ENCODE measurements at places on chromosomes 5 and 9.

- no peak for DNase-seq
These were observed 2.0 kb upstream of the NSD1 start for GRCh38 chr5:177131352-177132135.

GRCh38 chr5:16140417-16140816 is 39.2 kb downstream of the MARCHF11 start:
- no peak for DNase-seq

GRCh38 chr5:30438785-30439184 is 754.7 kb upstream of the CDH6 start:
- no peak for DNase-seq

DNA sequence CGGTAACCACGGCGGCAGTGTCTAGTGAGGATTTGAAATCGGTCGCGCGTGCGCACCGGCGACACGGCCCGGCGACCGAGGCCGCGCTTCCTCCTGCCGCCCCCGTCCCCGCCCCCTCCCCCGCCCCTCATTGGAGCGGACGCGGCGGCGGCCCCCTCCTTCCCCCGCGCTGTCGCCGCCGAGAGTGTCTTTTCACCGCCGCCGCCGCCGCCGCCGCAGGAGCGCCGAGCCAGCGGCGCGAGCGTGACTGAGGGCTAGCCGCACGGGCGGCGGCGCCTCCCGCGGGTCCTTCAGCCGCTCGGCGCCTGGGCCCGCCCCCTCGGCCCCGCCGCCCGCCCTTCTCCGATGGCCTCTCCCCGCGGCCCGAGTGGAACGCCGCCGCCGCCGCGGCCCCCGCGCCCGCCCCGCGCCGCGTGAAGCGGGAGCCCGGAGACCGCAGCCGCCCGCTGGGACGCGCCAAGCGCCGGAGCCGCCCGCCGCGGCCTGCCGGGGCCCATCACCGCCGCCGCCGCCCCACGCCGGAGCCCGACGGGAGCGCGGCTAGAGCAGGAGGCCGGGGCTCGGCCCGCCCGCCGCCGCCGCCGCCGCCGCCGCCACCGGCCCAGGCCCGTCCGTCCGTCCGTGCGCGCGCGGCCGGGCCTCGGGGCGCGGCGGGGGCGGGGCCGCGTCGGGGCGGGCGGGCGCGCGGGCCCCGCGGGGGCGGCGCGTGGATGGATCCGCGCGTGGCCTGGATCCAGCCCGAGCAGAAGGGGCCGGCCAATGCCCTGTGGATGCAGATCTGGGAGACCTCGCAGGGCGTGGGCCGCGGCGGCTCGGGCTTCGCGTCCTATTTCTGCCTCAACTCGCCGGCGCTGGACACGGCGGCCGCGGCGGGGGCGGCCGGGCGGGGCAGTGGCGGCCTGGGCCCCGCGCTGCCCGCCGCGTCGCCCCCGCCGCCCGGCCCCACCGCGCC is at the start of gene TENT4A:
TENT4A (plus strand) TSS at position 159 of the 952 bp plus-strand sequence; CDS start at position 711, 552 bp downstream.
- DNase-seq: peak; percentile 17

DNA sequence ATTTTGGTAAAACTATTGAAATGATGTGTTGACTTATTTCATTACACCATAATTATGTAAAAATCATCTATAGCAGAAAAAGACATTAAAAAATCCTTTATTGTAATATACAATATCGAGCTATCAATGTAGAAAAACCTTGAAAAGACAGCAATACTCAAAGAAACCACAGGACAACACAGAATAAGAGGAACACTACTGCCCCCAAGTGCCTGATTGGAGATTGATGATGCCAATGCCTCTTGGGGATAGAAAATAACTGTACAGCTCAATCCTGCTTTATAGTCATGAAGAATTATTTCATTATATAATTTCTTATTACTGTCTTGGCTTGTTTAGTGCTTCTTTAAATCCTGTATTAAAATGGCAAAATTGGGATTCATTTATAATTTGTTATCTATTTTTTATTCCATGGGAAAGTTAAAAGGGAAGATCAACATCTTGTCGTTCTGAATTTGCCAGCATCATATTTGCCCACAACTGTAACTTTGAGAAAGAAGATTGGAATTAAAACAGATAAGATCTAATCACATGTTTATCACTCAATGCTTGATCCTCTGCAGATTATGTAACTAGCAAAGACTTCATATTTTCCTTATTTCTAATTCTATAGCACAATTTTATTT is 337.5 kb downstream of the CDH9 start:
- DNase-seq: no peak

DNA sequence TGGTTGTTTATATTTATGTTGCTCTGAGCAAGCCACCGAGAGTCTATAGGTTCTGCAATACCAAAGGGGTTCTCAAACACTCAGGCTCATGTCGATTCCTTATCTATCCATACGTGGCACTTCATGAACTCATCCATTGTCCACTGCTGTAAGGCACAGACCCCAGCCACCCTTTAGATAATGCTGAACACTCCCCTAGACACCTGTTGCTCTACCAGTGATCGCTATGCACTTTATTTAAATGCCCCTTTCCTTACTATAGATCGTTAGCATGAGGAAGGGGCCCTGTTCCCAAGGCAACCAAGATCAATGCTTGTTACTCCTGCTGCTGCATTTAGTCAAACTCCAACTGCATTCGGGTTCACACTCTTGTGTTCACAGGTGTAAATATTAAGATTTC is 171.9 kb downstream of the PAM start:
- DNase-seq: no peak

GRCh38 chr5:89545626-89546025 is 662.6 kb upstream of the MEF2C start:
- DNase-seq: no peak

- no peak for DNase-seq
These were observed 66.8 kb downstream of the MAMDC2 start for GRCh38 chr9:70110194-70111041.

DNA sequence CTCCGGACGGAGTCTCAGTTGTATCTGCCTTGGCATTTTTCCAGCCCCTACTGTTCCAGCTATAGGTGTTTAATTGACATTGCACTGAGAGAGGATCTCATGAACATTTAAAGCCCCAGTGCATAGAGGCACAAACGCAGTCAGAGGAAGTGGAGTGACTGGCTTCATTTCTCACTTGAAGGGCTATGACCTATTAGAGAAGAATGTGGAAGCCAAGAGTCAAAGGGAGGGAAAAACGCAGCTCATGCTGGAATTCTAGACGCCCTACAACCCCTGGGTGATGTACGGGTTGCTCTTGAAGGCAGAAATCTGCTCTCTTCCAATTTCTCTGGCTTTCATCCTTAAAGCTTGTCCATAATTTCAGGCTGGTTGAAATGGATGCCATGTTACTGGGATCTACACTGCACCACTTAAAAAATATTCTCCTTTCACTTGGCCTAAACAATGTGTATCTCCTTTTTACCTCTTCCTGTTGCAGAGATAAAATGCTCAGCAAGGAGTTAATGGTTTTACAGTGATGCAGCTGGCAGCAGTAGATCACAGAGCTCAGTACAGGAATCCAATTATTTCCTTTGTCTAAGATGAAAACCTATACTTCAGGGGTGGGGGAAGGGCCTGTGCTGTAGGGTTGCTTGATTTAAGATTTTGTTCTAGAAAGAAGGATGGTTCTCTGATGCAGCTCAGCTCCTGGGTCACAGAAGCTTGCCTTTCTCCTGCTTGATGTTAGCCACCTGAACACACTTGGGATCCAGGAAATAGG is 61.8 kb upstream of the MAMDC2 start:
- DNase-seq: no peak

- no peak for DNase-seq
These were observed 47.0 kb downstream of the CCDC125 start for GRCh38 chr5:69285448-69286116.

GRCh38 chr9:129929496-129930125 is 94.4 kb downstream of the USP20 start:
- DNase-seq: no peak

DNA sequence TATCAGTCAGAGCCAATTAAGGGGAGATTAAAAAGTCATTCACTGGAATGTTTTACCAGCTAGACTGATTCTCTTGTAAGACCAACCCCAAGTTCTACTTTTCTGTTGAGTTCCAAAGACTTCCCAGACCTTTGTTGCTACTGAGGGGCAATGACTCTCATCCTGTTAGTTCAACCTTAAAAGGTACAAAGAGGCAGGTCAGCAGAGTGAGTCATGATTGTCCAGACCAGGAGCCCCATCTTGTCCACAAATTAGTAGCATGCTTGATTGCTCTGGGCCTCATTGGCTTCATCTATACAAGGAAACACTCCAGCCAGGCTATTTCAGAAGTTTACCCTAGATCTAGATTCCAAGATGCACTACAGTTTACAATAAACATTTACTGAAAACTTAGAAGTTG is 79.9 kb upstream of the IL7R start:
- no peak for DNase-seq

GRCh38 chr5:94402096-94402495 is 216.3 kb downstream of the KIAA0825 start:
- no peak for DNase-seq

DNA sequence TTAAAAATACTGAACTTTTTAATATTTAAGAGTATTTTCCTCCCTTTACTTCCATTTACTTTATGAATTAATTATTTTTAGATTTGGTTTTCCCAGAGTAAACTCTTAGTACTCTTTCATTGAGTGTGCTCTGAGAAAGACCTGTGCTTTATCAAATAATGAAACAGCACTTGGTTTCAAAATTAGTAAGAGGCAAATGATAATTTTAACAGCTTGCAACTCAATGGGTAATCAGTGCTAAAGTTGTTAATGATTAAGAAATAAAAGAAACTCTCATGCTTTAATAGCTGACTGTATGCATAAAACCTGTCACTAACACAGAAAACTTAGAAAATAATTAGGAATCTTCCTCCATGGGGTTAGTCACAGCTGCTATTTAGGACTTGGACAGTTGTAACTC is 244.4 kb downstream of the RFX3 start:
- DNase-seq: no peak

DNA sequence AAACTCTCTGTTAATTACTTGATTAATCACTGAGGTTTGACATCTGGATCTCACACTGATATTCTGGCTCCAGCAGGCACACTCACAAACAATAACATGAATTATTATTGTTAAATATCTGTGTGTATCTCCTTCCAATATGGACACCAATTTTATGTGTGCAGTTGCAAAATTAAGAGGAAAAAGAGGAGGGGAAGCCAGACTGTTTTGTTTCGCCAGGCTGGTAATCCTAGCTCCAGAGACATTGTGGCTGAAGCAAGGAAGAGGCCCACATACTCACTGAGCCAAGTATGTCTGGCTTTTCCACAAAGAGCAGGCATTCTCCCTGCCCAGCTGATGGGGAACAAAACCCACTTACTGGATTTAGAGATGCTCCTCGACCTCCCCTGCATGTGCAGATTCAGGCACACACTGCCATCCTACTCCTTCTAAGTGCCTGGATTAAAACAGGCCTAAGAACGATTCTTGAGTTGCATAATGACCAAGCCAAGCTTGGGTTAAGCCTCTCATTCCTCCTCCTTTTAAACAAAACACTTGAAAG is 181.9 kb downstream of the ESM1 start:
- no peak for DNase-seq

DNA sequence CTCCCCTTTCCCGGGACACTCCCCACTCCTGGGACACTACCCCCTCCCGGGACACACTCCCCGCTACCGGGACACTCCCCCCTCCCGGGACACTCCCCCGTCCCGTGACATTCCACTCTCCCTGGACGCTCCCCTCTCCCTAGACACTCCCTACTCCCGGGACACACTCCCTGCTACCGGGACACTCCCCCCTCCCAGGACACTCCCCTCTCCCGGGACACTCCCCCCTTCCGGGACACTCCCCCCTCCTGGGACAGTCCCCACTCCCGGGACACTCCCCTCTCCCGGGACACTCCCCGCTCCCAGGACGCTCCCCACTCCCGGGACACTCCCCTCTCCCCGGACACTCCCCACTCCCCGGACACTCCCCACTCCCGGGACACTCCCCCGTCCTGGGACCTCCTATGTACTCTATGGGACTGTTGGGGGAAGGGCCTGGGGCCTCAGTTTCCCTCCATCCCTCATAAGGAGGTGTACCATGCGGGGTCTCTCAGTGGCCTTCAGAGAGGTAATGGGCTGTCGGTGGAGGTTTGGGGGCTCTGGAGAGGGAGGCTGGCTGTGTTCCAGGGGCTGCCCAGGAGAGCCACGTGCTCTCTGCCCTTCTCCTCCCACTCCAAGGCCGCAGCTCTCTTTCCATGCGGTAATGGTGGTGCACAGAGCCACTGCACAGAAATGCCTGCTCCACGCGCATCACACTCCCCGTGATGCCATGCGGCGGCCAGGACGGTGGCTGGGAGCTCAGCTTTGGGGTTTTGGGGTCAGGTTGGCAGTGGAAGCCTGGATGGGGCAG is 96.2 kb downstream of the RXRA start:
- DNase-seq: no peak

GRCh38 chr5:94694671-94695070 is 76.2 kb downstream of the SLF1 start:
- no peak for DNase-seq

DNA sequence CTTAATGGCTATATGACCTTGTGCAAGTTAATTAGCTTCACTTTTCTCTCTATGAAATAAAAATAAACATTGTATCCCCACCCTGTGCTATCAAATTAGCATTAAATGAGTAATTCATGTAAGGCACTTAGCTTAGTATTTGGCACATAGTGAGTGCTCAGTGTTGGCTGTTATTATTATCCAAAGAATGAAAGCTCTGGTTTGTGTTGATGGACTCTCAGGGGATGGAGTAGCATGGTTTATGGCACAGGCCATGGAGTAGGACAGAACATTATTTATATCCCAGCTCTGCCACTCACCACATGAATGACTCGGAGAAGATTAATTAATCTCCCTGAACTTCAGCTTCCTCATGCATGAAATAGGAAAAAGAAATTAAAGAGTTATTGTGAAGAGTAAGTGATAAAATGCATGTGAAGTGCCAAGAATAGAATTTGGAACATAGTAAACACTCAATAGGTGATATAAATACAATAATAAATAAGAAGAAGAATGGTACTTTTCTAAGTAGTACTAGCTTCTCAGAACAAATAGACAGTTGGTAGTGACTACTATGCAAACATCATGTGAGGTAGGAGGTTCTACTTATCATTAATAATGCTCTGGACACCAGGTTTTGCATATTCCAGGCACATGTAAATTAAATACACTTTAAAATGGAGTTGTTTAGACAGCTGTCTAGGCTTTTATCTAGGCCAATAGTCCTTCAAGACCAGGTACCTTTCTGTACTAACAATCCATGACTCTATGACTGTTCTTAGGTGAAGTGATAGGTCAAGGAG is 146.4 kb downstream of the GRIA1 start:
- no peak for DNase-seq

- no peak for DNase-seq
These were observed 580.2 kb downstream of the EFNA5 start for GRCh38 chr5:107090506-107090905.

GRCh38 chr5:169162407-169162806 is 138.5 kb downstream of the SLIT3 start:
- no peak for DNase-seq

Data from activated CD4-positive, alpha-beta T cell treated with anti-CD3 and anti-CD28 coated beads for 4 hours (primary cell).